ENCODE measurements at places on chromosomes 2 and 18. TPM values are rescaled to one million over a fixed set of nuclear protein-coding genes. Genes with fewer than 3 reads are reported as not detected.

Gene MEP1B
- total RNA-seq: not detected

Gene TMEM169
- 0.58 TPM for total RNA-seq

Gene RAX
- not detected for total RNA-seq

Gene EMILIN2
- total RNA-seq: 0.07 TPM

Gene HAAO
- 0.73 TPM for total RNA-seq

Gene YPEL5
- 67.5 TPM for total RNA-seq

Gene CNGA3
- total RNA-seq: not detected

Gene ALK
- not detected for total RNA-seq

Gene MAP3K19
- total RNA-seq: not detected

Gene KCNE4
- not detected for total RNA-seq

Gene FOXI3
- total RNA-seq: not detected

Gene POTEF
- total RNA-seq: not detected

Gene HYCC2
- 10.7 TPM for total RNA-seq
